Large intestine (tissue), 12 donors: ENCODE measurements at places on chromosomes 16 and 17. TPM values are rescaled to one million over a fixed set of nuclear protein-coding genes. Genes with fewer than 3 reads are reported as not detected.

The ZNF213 gene
- polyA plus RNA-seq: 11.6 TPM

The PGAP3 gene
- polyA plus RNA-seq: 31.8 TPM

The ITGB4 gene
- 48.4 TPM for polyA plus RNA-seq

The FZD2 gene
- polyA plus RNA-seq: 4.4 TPM

The FOXF1 gene
- 22.3 TPM for polyA plus RNA-seq

The ITGAL gene
- polyA plus RNA-seq: 3.8 TPM

The RAMP2 gene
- polyA plus RNA-seq: 45.9 TPM

The CD300A gene
- 6.7 TPM for polyA plus RNA-seq

The CCT6B gene
- 2.8 TPM for polyA plus RNA-seq

The SLC5A10 gene
- 0.30 TPM for polyA plus RNA-seq

The HOXB5 gene
- polyA plus RNA-seq: 25.7 TPM

The TNFRSF17 gene
- polyA plus RNA-seq: not detected

The DPEP1 gene
- polyA plus RNA-seq: 165 TPM

The WSB1 gene
- polyA plus RNA-seq: 230 TPM

DNA sequence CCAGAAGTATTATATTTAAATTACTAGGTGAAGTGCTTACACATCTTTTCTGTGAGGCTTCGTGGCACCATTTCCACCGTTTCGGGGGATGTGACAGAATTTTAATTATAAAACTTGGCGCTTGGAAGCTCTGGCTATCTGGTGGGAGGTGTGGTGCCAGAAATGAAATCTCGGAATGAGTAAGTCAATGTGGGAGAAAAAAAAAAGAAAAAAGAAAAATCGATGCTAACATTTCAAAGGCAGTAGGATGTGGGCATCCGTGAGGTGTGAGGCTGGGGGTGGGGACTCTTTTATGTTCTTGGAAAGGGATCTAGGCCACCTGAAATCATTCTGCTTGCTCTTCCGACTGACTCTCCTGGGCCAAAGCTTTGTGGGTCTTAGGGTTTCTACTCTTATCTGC is 21.9 kb downstream of the CPPED1 start:
- no peak for DNase-seq

DNA sequence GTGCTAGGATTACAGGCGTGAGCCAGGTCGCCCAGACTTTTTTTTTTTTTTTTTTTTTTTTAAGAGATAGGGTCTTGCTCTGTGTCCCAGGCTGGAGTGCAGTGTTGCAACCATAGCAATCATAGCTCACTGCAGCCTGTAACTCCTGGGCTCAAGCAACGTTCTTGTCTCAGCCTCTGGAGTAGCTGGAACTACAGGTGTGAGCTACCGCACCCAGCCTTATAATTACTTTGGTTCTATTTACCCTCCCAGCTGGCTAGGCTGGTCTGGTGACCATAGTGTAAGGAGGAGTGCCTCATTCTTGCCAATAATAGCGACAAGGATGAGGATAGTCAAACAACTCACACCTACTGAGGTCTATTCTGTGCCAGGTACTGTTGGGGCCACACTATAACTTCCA is 39.6 kb upstream of the USP7 start:
- DNase-seq: peak; percentile 45

- peak; percentile 96 for DNase-seq
Measured at GRCh38 chr17:77319211-77320043, 178.7 kb downstream of the SEC14L1 start.

GRCh38 chr16:84550096-84550495 is 45.6 kb upstream of the MEAK7 start:
- no peak for DNase-seq

- DNase-seq: no peak
Measured at GRCh38 chr17:17565471-17566339, 25.8 kb downstream of the PEMT start.

DNA sequence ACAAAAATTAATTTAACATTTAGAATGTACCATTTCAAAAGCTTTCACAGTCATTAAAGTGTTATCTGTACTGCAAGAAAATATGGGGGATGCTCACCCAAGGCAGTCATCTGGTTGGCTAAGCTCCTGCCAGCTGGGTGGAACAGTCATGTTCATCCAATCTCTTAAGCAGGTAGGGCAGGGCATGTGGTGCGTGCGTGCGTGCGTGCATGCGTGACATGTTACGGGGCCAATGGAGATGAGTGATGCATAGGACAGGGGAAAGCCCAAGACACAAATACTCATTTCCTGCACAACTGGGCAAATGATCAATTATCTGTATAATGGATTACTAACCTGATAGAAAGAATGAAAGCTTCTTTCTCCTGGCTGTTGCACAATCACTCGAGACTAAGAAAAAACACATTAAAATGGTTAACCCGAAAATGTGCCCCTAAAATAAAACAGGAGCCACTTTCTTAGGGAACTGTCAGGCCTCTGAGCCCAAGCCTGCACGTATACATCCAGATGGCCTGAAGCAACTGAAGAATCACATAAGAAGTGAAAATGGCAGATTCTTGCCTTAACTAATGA is 104.4 kb downstream of the MYO1D start:
- DNase-seq: no peak

DNA sequence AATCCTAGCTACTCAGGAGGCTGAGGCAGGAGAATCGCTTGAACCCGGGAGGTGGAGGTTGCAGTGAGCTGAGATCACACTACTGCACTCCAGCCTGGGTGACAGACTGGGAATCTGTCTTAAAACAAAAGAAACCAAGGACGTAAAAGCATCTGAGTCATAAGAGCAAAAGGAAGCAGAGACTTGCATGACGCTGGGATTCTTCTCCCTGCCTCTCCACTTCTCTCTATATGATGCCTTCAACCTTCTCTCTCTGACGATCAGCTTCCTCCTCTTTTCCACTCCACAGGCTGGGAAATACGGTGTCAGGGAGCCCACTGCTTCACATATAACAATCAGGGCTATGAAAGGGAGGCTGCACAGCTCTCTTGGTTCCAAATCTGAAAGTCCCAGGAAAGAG is 43.2 kb upstream of the CCL1 start:
- DNase-seq: no peak

- DNase-seq: no peak
Measured at GRCh38 chr16:17312094-17312710, 158.6 kb downstream of the XYLT1 start.

DNA sequence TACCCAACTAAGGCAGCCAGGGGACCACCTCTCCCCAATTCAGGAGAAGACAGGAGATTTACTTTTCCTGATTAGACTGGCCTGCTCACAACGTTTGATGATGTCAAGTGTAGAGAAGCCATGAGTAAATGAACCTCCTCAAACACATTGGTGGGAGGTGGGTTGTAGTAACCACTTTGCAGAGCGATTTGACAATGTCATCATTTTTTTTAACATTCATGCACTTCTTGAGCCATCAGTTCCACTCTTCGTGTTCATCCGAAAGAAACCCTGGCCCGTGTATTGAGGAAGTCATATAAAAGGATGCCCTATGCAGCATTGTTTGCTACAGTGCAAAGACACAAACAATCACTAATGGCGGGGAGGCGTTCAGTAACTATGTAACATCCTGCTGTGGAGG is 5.5 kb upstream of the KRT19 start:
- no peak for DNase-seq

DNA sequence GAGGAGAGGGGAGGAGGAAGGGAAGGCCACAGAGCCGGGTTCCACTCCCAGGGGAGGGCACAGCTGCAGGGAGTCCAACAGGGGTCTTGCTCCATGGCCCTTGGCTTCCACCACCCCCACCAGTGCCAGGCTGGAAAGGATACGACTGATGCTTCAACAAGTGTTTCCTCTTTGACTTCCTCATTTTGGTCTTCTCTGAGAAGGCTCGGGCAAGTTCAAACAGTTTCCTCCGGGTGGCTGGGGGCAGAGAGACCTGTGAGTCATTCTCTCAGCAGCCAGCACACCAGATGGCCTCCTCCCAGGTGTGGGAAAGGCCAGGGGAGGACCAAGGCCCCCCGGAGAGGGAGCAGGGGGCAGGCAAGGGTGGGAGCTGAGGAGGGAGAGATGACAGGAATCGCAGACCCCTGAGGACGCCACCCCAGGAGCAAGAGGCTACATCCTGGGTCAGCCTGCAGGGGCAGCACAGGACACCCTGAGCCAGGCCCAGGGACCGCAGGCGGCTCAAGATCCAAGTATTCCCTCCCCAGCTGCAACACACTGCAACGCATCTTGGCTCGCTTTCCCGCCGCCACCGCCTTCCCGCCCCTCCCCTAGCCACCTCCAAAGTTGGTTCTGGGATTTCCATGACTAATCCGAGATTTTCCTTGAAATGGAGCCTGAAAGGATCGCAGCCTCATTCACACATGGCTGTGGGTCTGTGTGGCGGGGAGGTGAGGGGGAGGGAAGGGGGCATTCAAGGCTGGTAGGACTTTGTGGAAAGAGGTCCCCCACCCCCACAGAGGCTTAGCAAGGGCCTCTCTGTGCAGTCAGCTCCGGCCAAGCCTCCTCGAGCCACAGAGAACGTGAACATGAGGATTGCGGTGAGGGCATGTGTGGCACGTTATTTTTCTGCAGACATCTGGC is 18.4 kb upstream of the MRPS23 start:
- DNase-seq: peak; percentile 65

- DNase-seq: no peak
Measured at GRCh38 chr17:69560987-69561441, 146.5 kb downstream of the MAP2K6 start.

DNA sequence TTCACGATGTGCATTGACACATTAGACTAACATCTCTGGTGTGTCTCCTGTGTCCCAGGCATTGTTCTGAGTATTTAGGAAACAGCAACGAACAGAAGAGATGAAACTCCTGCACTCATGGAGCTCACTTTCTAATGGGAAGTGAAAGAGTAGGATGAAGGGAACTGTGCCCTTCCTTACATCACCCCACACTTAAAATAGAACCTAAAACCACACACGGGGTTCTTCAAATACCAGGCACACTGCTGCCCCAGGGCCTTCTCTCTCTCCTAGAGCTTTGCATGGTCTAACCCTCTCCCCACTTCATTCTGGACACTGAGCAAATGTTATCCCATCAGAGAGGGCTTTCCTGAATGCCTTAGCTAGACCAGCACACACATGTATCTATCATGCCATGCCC is 33.7 kb downstream of the TRIM25 start:
- DNase-seq: no peak

GRCh38 chr17:12961655-12962054 is 56.2 kb downstream of the ELAC2 start:
- no peak for DNase-seq

- no peak for DNase-seq
Measured at GRCh38 chr16:20844588-20844987, 38.3 kb downstream of the REXO5 start.

DNA sequence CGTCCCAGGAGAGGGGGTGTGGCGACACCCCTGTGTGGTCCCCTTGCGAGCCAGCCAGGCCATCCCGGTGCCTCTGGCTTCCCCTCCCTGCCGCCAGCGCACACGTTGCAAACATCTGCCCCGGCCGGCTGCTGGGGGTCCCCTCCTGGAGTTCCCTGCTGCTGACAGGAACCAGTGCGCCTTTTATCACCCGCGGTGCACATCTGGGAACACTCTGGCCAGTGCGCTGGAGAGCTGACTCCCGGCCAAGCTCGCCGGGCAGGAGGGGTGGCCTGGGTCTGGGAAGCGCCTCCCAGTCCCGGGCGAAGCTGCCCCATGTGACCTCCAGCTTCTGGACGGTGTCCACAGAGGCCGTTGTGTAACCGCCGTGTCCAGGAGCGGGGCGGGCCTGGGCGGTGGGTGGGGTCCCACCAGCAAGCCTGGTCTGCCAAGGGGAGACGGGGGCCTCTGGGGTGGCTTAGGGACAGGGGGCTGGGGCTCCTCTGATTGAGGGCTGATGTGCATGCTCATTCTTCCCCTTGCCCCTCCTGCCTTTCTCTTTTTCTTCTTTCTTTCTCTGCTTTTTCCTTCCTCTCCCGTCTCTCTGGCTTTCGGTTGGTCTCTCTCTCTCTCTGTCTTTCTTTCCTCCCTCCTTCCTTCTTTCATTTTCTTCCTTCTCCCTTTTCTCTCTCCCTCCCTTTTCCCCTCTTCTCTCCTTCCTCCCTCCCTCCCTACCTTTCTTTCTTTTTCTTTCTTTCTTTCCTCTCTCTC is 25.2 kb upstream of the CIBAR2 start:
- peak; percentile 84 for DNase-seq

- no peak for DNase-seq
Measured at GRCh38 chr17:63610854-63611253, 10.2 kb downstream of the TACO1 start.

- no peak for DNase-seq
Measured at GRCh38 chr16:25040543-25040942, 25.4 kb upstream of the ARHGAP17 start.

GRCh38 chr17:15233971-15234370 is 31.2 kb downstream of the PMP22 start:
- DNase-seq: no peak

GRCh38 chr16:86522634-86523033 is 12.3 kb downstream of the FOXF1 start:
- DNase-seq: no peak

GRCh38 chr16:79449900-79450299 is 150.6 kb downstream of the MAF start:
- DNase-seq: no peak

GRCh38 chr17:81440051-81440471 is 44.8 kb downstream of the BAHCC1 start:
- DNase-seq: no peak

- DNase-seq: no peak
Measured at GRCh38 chr17:63185420-63185819, 219.4 kb downstream of the TANC2 start.

GRCh38 chr17:27486741-27487140 is 30.5 kb downstream of the KSR1 start:
- DNase-seq: no peak

- DNase-seq: no peak
Measured at GRCh38 chr16:79107301-79107700, 493.2 kb downstream of the MAF start.
